ENCODE measurements at places on chromosomes 11 and 22. TPM values are rescaled to one million over a fixed set of nuclear protein-coding genes. Genes with fewer than 3 reads are reported as not detected.

Gene BID
- total RNA-seq: 13.8 TPM

Gene ARHGAP8
- total RNA-seq: 0.62 TPM

Gene FAM118A
- 14.5 TPM for total RNA-seq

Gene P2RY6
- total RNA-seq: not detected

Gene MFNG
- total RNA-seq: not detected

Gene FIBIN
- total RNA-seq: 0.36 TPM

Gene KBTBD3
- total RNA-seq: 3.0 TPM

Gene INPP5J
- total RNA-seq: under 0.01 TPM

Gene OR8B4
- not detected for total RNA-seq

Gene POU2AF2
- not detected for total RNA-seq
